Activated CD8-positive, alpha-beta memory T cell treated with anti-CD3 and anti-CD28 coated beads for 4 hours (primary cell): ENCODE measurements at places on chromosomes 13 and 19.

DNA sequence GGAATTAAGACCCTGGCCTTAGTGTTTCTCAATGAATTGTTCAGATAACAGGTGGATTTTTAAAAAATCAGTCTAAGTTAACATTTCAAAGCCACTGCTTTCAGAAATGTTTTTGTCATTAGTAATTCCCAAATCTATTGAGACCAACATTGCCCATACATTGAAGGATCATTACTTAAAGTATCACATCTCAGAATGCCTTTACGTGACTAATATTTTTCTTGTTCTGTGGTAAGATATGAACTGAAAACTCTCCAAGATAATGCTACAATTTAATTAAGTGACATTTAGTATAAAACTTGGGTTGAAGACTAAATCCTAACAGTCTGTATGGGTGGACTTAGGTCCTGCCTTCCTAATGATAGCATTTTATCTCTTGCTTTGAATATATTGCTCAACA, 59.4 kb upstream of the POSTN start:
- DNase-seq, result no peak

DNA sequence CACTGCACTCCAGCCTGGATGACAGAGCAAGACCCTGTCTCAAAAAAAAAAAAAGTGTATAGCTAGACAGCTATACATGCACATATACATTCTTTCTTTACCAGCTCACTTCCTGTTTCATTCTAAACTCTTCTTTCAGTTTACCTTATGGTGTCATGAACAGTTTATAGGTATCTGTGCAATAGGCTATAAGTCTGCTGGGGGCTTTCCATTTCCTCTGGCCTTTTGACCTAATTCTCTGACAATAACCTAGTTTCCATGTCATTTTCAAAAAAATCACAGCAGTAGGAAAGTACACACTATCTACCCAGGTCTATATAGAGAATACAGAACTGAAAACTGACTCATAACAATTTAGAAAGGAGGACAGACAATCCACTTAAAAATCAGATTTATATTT, 24.4 kb upstream of the URAD start:
- DNase-seq, result no peak

GRCh38 chr19:13238891-13239534, 88.8 kb downstream of the IER2 start:
- no peak for DNase-seq

DNA sequence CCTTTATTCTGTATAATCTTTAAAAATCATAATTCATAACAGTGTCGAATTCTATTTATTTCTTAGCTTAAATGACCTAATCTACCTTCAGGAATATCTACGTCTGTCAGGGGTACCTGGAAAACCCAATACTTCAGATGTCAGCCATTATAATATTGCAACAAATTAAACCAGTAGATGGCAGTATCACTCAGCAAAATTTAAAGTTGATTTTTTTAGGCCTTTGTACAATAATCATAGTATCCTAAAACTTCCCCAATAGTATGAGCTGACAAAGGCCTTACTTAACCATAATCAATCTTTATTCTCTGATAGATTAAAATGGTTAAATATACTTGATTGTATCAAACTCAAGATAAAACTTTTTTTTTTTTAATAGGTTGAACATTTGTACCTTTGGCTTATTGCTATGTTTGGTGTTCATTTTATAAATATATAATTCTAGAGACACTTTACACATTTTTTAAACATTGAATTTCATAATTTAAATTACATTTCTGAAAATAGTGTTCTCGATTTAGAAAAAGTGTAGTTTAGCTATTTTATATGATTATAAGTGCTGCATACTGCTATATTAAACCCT, 830.2 kb upstream of the SPRY2 start:
- no peak for DNase-seq

DNA sequence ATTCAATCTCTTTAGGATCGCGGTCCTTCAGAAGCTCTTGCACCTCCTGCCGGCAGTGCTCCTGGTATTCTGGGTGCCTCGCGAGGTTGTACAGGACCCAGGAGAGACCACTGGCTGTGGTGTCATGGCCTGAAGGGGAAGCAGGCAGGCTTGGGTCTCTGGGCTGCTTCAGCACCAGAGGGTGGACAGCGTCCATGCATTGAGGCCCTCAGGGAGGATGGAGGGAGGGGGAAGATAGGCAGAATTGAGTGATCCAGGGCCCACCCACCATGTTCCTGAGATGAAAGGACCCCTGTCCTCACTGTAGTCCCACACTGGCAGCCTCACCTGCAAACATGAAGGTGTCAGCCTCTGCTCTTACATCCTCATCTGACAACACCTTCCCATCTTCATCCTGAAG, 17.9 kb upstream of the OR10H5 start:
- DNase-seq, result no peak

- DNase-seq, result no peak
These were observed 5.7 kb upstream of the ZNF461 start for GRCh38 chr19:36672368-36672767.

DNA sequence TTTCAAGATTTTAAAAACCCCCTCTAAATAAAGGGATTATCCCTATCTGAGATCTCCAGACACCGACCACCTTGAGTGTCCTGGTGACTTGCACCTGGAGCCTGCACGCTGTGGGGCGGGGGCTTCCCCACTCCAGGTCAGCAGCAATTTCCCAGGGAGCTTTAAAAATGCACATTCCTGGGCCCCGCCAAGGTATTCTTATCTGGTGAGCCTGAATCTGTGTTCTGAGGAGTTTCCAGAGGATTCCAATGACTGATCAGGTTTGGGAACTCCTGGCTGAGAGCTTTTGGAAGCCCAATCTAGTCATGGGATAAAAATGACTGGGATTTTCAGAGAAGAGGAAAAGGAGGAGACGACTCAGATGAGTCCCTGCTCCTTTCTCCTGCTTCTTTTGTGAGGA, 66.1 kb downstream of the FGF9 start:
- no peak for DNase-seq

DNA sequence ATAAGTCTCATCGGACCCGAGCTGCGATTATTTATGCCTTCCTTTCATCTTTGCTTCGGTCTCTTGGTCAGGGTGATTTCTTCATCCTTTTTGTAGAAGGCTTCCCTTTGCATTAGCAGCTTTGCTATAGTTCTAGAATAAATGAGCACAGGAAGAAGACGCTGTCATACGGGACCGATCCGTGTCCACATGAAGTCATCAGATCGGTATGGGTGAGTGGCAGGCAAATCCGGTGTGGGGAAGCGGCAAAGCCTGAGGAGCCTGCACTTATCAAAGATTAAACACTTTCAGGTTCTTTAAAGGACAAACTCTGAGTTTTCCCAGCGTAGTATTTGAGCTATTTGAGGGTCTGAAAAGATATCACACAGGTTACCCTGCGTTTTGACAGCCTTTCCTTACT, 119.3 kb downstream of the IRS2 start:
- no peak for DNase-seq

DNA sequence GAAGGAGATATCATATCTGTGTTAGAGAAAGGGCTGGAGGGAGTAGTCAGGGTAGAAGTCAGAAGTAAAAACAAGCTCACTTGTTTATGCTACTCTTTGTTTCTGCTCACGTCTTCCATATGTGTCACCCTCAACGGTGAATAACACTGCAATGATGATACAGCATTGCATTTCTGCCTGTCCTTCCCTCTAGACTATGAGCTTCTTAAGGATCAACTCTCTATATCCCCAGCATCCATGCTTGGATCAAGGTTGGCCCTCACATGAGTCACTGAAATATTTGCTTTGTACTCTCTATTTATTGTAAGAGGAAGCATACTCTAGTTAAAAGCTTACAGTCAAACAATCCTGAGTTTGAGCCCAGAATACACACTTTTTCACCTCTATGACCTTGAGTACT, 406.0 kb downstream of the RFC3 start:
- no peak for DNase-seq

GRCh38 chr19:56946159-56946558, 105.6 kb upstream of the PEG3 start:
- no peak for DNase-seq

DNA sequence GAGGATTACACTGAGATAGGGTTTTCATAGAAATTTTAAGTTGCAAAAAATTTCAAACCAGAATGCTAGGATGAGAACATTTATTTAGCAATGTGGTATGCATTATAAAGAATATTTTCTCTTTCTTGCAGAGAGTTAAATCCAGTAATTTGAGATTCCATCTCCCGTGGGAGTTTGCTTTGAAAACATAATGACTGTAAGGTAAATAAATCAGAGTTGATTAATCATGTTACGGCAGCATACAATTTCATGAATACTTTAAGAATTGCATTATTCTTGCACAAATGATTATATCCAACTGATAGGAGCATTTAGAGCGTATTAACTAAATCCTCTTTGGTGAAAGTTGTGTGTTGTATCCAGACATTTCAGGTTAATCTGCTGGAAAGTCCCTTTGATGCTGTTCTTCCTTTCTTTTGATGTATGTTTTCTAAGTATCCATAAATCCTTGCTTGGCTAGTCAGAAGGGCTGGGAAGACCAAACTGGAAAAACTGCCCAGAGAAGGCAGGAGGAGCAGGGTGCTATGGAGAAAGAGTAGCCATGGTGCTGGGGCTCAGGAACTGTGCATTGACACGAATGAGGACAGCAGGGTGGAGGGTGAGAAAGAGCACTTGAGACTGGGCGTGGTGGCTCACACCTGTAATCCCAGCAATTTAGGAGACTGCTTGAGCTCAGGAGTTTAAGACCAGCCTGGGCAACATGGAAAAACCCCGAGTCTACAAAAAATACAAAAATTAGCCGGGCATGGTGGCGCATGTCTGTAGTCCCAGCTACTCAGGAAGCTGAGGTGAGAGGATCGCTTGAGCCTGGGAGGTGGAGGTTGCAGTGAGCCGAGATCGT, 4.8 kb upstream of the GJA3 start:
- no peak for DNase-seq

GRCh38 chr19:1912760-1913505, 7.7 kb downstream of the ADAT3 start:
- DNase-seq, result no peak

- DNase-seq, result no peak
These were observed 92.3 kb downstream of the ANKRD10 start for GRCh38 chr13:110822669-110822945.

GRCh38 chr19:40549007-40549708, 27.5 kb upstream of the SHKBP1 start:
- DNase-seq, result peak; percentile 59

- DNase-seq, result no peak
These were observed 591.4 kb downstream of the FGF9 start for GRCh38 chr13:22262001-22262885.

DNA sequence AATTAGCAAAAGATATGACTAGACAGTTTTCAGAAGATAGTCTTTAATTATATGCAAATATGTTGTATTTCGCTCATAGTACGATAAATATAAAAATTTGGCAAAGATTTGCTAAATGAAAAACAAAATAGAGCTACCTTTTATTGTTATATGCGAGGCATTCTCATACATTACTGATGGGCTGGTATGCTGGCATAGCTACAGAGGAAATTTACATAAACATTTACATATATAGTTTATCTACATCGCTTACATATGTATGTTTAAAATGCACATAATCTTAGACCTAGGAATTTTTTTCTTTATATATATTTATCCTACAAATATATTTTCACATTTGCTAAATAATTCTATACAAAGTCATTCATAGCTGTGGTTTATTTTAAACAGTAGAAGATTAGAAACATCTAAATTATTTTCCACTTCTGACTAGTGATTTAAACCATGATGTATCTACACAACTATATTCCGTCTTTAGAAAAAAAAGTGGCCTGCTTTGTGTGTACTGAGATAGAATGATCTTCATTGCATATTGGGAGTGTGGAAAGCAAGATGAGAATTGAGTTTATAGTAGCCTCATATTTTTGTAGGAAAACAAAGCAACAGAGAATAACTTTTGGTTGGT, 1345.0 kb upstream of the SLC10A2 start:
- DNase-seq, result no peak

- no peak for DNase-seq
These were observed 27.9 kb upstream of the PARP4 start for GRCh38 chr13:24540236-24541126.

DNA sequence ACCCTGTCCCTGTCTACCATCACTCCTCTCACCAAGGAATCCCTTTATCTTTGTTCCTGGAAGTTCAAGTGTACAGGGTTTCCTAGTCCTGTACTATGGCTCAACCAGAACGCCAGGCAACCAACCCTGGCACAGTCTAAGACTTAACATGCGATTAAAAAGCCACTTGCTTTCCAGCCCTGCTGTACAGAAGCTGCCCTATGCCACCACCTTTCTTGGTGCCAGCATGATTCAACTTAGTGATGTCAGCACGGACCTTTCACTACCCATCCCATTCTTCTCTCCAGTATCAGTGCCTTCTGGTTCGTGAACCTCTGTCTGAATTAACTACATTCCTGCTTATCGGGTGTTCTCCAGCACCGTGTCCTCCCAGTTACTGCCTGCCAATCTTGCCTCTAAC, 151.1 kb downstream of the KLF12 start:
- DNase-seq, result no peak

DNA sequence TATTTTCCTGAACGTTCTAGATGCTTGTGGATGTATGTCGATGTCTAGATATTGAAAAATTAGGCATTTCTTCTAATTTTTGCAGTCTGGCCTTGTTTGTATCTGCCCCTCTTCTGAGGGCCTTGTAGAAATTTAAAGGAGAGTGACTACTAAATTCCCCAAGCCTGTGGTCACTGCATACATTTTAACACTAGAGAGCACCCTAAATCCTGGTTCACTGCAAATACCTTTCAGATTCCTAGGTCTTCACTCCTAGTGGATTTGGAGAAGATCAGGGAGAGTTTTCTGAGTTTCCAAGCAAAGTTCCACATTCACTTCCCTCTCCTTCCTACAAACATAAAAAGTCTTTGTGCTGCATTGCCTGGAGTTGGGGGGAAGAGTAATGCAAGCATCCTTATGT, 1272.5 kb downstream of the OLFM4 start:
- no peak for DNase-seq

DNA sequence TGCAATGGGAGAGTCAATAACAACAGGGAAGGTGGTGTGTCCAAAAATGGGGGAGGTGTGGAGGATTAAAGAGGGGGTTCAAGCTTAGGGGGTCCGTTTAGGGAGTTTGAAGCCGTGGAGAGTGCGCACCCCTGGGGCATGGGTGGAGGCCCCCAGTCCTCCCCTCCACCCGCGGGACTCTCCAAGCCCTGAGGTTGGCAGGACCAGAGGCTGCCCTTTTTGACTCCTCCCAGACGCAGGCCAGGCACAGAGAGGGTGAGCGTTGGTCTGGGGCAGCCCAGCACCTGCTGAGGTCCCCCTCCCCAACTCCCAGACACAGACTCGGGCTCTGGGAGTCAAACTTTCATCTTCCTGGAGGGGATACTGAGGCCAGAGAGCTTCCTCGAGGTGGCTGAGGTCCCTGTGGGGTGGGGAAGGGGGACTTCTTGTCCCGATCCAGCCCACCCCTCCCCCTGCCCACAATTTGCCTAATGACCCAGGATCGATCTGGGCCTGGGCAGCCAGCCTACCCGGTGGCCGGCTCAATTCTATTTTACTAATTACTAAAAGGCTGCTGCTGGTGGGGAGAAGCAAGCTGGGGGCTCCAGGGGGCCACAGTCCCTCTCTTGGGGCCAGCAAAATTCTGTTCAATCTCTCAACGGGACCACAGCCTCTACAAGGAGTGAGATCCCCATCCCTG, 2.8 kb upstream of the ONECUT3 start:
- DNase-seq, result no peak
